Activated CD4-positive, alpha-beta T cell treated with anti-CD3 and anti-CD28 coated beads, Interleukin-2, amount 50 U/mL, for 1 hour (primary cell): ENCODE measurements at places on chromosomes 5 and 9.

- DNase-seq = no peak
Measured at GRCh38 chr9:130433168-130433946, 11.4 kb upstream of the ASS1 start.

GRCh38 chr9:35718721-35719511 is 13.1 kb downstream of the TLN1 start:
- DNase-seq = no peak

DNA sequence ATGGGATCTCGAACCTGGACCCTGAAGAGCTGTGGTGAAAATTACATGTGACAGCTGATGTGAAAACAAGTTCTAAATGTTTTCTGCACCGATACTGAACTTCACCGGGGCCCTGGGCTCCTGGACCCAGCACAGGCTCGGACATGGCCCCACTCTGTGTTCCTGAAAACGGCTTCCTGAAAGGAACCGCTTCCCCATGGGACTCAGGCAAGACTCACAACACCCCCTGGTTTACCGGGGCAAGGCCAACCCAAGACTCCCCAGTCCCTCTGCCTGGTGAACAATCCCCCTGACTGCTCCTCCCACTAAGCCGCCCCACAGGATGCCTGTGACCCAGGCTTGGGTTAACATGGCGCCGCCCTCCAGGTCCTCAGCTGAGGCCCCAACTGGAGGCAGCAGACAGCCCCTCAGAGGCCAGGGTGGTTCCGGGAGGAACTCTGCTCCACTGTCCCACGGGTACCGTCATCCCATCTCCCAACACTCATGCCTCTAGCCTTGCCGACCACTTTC is 124.5 kb upstream of the FOXD4L5 start:
- no peak for DNase-seq

- no peak for DNase-seq
Measured at GRCh38 chr9:90727488-90727887, 74.1 kb upstream of the SYK start.

DNA sequence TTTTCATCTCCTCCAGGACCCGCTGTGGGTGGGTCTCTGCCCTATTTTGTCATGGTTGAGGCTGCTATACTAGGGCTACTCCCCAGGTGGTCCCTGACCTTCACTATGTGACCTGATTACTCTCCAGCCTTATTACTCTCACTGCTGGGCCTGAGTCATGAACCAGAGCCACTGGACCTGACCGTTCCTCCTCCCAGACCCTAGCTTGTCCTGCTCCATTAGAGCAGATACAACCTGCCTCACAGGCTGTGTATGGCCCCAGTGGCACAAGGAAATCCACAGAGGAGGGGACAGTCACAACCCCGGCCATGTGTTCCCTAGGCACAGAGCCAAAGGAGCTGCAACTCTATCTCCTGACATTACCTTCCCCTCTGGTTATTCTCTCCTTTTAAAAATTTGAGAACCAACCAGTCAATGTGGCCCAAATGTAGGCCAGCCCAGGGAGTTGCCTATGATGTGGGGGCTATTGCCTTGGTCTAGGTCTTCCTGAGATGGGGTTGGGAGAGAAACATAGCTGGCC is 96.0 kb upstream of the FSTL4 start:
- no peak for DNase-seq

GRCh38 chr5:76641514-76642120 is 18.4 kb upstream of the F2RL2 start:
- DNase-seq = peak; percentile 59

GRCh38 chr5:133129289-133129688 is 77.5 kb downstream of the HSPA4 start:
- DNase-seq = no peak

- no peak for DNase-seq
Measured at GRCh38 chr5:64144425-64145215, 21.0 kb upstream of the RNF180 start.

DNA sequence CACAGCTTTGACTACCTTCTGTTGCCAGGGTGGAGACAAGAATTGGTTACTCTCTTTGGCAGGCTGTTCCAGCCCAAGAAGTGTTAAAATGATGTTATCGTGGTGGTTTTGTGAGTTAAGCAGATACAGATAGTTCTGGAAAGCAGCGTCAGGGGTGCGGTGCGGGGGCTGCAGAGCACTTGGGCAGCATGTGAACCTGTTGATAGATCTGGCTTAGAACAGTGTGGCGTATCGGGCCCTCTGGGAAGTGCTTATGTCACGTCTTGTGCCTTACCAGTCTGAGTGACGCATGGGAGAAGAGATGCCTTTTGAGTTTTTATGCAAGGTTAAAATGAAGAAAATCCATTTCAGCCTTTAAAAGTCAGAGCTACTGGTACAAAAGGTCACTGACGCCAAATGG is 152.5 kb downstream of the PRKACG start:
- DNase-seq = no peak

DNA sequence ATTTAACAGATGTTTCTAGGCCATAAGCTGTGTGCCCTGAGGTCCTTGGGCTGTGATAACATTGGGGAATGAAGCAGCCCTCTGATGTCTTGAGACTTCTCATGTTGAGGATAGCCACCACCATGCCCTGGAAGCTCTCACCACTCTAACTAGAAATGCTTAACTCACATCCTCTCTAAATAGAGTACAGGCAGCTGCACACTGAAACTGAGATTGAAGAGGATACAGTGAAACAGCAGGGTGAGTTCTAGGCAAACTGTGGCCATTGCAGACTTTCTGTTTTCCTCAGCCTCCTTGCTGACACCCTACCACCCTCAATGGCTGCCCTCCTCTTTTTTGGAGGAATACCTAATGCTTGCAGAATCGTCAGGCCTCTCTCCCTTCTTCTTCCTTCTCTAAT is 22.4 kb downstream of the UTP15 start:
- no peak for DNase-seq

DNA sequence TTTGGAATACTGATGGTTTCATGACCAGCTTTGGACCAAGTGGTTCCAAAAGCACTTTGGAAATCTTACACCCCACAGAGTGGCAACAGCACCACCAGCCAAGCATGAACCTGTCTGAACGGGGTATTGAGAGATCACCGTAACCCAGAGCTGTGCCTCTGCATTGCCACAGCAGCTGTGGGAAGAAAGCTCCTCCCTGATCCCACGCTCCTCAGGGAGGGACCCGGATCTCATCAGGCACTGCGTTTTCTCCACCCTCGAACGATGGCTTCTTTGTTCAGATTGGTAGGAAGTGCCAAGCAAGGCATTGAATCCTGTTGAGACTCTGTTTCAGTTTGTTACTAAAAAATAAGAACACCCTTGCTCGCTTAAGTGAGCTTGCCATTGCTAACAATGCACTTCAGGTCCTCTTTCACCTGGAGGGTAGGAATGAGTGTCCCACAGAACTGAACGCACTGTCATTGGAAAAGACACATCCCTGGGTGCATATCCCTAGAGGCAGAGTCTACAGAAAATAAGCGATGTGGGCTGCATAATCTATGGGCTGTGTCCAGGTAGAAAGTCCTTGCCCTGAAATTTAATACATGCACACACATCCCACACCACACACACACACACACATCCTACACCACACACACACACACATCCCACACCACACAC is 118.0 kb upstream of the ICE1 start:
- no peak for DNase-seq

DNA sequence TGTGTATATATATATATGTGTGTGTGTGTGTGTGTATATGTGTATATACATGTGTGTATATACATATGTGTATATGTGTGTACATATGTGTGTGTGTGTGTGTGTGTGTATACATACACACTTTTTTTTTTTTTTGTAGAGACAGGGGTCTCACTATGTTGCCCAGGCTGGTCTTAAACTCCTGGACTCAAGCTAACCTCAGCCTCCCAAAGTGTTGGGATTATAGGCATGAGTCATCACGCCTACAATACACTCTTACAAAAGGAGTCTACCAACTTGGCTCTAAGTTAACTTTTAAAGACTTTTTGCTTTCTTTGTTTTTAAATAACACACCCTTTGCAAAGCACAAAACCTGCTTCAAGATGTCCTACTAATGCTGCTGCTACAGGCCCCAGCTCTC is 2.1 kb downstream of the C9orf78 start:
- no peak for DNase-seq

DNA sequence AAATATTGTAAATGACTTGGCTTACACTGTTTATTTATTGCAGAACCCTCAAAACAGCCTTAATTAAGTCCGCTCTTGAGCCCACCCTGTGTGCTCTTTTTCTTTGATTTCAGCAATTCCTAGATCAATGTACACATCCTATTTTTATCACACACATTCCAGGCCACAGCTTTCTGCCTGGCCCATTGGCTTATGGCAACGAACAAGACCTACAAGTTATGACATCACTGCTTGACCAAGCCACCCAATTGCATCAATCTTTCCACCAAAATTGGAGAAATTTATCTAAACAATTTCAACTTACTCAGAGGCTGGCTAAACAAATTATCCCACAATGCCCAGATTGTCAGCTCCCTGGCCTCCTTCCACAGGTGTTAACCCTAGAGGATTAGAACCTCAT is 158.4 kb downstream of the CPLANE1 start:
- no peak for DNase-seq

- DNase-seq = no peak
Measured at GRCh38 chr5:39648848-39649227, 224.1 kb upstream of the DAB2 start.

- DNase-seq = peak; percentile 11
Measured at GRCh38 chr9:137552022-137552768, 516 bp downstream of the MRPL41 start.

DNA sequence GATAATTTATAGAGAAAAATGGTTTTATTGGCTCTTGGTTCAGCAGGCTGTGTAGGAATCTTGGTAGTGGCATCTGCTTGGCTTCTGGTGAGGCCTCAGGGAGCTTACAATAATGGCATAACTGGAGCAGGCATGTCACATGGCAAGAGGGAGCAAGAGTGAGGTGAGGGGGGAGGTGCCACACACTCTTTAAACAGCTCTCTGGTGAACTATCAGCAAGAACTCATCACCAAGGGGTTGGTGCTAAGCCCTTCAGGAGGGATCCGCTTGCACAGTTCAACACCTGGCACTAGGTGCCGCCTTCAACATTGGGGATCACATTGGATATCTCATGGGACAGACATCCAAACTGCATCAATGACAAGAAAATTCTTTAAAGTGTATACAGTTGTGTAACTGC is 10.5 kb downstream of the GPBP1 start:
- DNase-seq = no peak

GRCh38 chr9:95175523-95175922 is 142.0 kb downstream of the FANCC start:
- no peak for DNase-seq

DNA sequence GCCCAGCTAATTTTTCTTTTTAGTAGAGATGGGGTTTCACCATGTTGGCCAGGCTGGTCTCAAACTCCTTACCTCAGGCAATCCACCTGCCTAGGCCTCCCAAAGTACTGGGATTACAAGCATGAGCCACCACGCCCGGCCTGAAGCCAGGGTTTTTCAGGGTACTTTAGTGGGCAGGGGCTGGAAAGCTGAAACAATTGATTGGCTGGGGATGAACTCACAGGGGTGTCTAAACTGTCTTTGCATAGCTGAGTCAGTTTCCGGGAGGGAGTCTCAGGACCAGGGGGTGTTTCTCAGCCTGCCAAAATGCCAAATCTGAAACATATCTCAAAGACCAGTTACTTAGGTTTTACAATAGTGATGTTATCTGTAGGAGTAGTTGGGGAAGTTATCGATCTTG is 46.1 kb downstream of the PRUNE2 start:
- DNase-seq = no peak

DNA sequence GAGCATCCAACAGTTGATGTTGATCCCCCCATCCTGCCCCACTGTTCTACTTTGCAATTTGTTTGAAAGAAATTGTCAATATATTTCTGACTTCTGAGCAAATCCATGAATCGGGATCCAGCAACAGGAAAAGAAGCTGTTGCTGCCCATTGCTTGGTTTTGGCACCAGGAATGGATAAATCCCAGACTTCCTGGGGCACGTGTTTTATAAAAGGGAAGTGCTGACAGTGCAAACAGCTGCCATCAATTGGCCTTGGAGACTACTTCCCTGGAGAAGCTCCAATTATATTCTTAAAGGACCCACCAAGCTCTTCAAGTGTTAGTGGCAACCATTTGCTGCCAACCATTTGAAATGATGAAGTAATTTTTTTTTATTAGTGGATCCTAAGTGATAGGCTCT is 13.7 kb downstream of the STK32A start:
- no peak for DNase-seq

- DNase-seq = no peak
Measured at GRCh38 chr5:150126199-150126920, 29.3 kb downstream of the PDGFRB start.

- DNase-seq = no peak
Measured at GRCh38 chr9:35757226-35757891, 3.3 kb upstream of the MSMP start.
